ENCODE measurements at places on chromosomes 12 and 14.

DNA sequence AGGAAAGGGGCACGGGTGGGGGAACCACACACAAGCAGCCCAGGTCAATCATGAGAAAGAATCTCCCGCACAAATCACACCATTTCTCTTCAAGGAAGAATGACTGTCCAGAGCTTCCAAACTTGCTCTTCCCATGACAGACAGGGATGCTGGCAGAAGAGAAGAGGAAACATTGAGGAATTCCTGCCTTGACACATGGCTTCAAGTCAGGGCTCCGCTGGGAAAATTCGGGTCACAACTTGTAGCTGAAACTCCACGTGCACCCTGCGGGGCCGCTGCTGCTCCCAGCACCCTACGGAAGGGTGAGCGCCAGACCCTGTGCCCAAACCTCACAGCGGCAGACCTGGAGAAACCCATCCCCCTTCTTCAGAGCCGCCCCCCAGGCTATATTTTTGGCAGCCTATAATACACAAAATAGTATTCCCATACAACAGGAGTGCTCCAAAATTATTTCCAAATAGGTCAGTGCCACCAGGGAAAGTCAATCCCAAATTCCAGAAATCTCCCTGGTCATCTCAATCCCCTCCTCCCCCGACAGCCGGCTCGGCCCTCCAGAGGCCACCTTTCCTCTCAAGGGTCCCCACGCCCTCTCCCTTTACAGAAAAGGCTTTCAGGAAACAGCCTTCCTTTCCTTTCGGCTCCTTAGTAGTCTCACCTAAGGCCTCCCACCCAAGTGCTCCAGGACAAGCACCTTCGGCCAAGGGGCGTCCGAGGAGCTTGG, 1.3 kb downstream of the TMEM132D start:
- no peak for DNase-seq

- DNase-seq = peak; percentile 63
These were observed 10.1 kb upstream of the JDP2 start for GRCh38 chr14:75417674-75418073.

- DNase-seq = peak; percentile 53
These were observed 255.8 kb upstream of the CRY1 start for GRCh38 chr12:107349008-107349747.

GRCh38 chr14:104972301-104973134, 5.7 kb downstream of the AHNAK2 start:
- no peak for DNase-seq

DNA sequence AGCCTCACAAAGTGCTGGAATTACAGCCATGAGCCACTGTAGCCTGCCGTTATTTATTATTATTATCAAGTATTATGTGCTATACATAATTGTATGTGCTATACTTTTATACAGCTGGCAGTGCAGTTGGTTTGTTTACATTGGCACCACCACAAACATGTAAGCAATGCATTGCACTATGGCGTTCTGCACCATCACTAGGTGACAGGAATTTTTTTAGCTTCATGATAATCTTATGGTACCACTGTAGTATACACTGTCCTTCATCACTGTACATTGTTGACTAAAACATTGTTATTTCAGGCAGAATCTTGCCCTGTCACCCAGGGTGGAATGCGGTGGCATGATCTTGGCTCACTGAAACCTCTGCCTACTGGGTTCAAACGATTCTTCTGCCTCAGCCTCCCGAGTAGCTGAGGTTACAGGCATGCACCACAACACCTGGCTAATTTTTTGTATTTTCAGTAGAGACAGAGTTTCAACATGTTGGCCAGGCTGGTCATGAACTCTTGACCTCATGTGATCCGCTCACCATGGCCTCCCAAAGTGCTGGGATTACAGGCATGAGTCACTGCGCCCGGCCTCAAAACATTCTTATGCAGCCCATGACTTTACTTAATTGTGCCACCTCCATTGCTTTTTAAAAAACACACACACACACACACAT, 17.1 kb downstream of the MRPL42 start:
- no peak for DNase-seq

DNA sequence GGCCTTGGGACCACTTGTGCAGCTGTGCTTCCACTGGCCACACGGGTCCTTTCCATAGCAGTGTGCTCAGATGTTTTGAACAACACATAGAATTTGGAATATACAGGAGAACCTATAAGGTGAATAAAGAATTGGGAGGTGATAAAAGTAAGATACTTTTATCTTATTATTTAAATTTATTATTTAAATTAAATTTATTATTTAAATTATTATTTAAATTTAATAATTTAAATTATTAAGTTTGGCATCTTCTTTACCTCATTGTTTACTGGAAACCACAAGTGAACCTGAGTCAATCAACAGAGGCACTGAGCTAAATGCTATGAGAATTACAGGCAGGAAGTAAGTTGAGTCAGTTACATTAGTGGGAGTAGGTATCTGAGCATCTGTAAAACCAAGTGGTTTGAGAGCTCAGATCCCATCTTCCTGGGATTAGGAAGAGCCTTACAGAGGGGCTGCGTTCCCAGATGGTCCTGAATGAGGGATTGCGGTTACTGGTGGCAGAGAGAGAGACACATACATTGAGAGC, 103.1 kb downstream of the ESR2 start:
- no peak for DNase-seq

GRCh38 chr12:22657538-22657937, 32.6 kb downstream of the ETNK1 start:
- DNase-seq = no peak

DNA sequence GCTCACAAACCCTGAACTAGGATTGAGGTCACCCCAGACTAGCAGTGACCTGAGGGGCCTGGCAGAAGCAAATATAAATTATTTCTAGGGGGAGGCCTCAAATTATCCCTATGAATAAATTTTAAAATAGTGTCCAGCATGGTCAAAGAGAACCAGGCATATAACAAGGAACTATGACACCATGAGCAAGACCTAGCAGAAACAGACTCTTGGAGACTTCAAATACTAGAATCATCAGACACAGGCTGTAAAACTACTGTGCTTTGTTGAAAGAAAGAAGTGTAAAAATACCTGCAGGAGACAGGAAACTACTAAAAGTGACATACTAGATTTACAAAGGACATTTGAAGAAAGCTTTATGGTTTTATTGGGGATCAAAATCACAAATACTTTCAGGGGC, 3.2 kb upstream of the BCL7A start:
- DNase-seq = no peak

GRCh38 chr14:22561366-22561660, 27.7 kb downstream of the DAD1 start:
- DNase-seq = no peak

DNA sequence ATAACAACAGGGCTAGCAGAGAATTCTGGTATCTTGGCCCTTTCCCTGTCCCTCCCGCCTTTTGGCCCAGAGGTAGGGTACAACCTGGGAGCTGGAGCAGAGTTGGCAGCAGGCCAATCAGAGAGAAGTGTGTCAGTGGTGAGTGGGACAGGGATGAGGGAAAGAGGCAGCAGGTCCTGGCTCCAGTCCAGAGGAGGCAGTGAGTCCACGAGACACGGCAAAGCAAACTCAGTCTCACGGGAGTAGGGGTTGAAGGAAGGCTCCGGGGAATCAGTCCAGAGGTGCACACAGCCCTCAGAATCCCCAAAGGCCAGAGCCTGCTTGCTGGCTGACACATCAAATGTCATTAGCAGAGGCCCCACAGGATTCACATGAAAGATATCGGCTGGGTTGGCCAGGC, 7.3 kb downstream of the PAN2 start:
- no peak for DNase-seq

DNA sequence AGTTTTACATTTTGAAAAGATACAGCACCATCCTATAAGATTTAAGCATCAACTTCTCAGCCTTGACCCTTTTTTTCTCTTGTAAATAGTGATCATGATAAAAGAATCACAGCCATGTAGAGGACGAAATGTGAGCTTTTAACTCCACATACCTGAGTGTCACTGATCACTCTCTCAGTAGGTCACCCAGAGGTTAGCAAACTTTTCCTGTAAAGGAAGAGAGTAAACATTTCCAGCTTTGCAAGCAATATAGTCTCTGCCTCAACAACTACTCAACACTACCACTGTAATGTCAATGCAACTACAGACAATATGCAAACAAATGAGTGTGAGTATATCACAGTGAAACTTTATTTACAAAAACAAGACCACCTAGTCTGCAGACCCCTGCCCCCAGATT, 912.1 kb downstream of the DIO2 start:
- no peak for DNase-seq

GRCh38 chr14:68813318-68813838, 20.5 kb upstream of the ZFP36L1 start:
- no peak for DNase-seq

GRCh38 chr12:7907009-7907408, 29.0 kb downstream of the SLC2A3 start:
- DNase-seq = peak; percentile 37

DNA sequence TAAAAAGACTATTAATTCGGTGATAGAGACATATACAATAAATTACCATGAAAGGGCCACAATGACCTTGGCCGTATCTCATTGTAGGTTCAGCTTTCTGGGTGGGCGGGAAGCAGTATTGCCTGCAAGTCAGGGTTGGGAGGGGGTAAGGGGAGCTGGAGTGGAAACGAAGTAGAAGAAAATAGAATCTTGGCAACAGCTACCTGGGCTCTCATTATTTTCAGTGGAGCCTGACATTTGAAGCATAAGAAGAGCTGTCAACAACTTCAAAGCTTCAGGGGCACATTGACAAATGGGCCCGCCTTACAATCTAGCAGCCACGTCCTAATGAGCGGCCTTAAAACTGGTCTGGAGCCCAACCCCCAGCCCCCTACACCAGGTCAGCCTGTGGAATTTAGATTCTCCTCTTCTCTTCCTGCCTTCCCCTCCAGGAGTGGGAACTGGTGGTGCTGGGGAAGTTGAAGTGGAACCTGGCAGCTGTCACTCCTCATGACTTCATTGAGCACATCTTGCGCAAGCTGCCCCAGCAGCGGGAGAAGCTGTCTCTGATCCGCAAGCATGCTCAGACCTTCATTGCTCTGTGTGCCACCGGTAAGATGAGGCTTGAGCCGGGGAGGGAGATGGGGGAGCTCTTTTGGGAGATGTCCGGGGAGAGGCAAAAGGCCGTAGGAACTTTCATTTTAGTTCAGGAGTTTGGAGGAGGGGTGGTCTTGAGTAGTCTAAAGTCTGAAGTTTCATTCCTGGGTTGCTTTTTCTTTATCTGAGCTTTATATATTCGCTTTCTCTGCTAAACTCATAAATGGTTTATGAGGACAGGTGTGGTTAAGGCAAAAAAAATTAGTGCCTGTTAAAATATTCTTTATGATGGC, 5.0 kb downstream of the CCND2 start:
- DNase-seq = no peak

GRCh38 chr14:65204056-65204455, 101.7 kb upstream of the MAX start:
- no peak for DNase-seq

DNA sequence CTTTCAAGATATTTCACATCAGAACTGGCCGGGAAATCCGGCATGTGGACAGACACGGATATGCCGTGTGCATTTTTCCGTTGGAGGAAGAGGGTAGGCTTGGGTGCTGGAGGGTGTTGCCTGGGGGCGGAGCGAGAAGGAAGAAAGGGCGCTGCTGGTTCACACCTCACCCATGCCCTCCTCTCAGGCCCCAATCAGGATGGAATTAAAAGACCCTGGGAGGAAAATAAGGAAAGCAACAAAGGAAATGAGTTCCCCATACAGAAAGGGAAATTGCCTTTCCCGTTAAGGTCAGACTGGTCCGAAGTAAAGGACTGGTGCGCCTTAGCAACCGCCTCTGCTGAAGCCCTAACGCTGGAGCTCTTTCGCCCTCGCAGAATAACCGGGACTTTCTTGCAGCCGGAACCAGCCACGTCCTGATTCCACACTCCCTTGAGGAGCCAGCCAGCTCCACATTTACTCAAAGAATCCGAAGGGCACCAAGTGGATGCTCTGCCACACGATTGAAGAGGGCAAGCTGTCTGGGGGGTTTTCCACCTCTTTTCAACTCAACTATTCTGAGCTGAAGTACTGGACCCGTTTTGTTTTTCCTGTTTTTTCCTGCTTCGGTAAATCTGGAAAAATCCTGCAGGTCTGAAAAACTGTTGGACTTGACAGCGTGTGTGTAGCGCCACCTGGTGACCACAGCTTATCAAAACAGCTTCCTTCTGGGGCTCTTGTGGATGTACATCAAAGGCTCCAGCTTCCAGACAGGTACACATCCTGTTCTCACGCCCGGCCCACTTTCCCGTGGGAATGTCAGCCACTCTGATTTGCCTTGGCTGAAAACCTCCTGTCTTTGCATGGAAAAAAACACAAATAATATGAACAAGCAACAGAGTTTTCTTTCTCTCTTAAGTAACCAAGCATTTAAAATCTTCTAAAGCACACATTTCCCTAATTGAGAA, 37.6 kb upstream of the BCL2L14 start:
- DNase-seq = peak; percentile 71

DNA sequence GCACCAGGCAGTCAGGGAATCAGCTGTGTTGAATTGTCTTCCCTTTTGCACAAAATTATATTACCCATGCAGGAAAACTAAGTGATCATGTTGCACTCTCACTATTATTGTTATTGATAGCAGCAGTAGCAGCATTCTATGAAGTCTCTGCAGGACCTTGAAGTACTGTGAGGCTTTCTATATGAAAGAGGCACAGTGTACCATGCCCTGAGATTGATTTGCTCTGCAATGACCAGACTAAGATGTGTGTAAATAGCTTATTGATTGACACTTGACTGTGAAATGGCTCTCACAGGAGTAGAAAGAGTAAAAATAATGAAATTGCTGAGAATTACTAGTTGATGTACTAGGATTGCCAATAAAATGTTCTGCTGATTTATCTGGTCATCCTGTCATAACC, 99.9 kb downstream of the KICS2 start:
- DNase-seq = no peak

- DNase-seq = peak; percentile 30
These were observed 113.4 kb upstream of the PELI2 start for GRCh38 chr14:56004786-56005185.

DNA sequence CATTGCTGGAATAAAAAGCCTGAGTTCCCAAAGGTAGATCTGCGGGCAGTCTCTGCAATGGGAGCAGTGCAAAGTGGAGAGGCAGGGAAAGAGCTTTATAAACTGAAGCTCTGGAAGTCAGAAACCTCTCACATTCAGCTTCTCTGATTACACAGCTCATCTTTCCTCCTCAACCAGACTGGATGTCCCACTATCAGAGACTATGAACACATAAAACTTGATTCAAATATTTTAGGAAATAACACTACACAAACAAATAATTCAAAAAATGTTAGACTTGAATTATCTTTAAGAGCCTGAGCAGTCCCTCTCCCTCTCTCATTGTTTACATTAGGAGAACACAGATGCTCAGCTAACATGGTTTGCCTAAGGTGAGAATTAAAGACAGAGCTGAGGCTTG, 72.9 kb downstream of the DENND5B start:
- DNase-seq = no peak

- no peak for DNase-seq
These were observed 191.2 kb upstream of the DIO3 start for GRCh38 chr14:101369916-101370592.

DNA sequence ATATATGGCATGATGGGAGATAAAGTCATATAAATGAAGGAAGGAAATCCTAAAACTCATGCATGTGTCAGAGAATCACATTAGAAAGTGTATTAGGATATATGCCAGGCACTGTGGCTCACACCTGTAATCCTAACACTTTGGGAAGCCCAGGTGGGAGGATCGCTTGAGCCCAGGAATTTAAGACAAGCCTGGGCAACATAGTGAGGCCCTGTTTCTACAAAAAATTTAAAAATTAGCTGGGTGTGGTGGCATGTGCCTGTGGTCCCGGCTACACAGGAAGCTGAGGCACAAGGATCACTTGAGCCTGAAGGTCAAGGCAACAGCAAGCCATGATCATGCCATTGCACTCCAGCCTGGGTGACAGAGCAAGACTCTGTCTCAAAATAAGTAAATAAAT, 130.3 kb upstream of the ARID2 start:
- DNase-seq = no peak

GRCh38 chr12:58415716-58416115, 474.3 kb downstream of the ATP23 start:
- DNase-seq = no peak

Data from AG08396 (cell line).